ENCODE measurements at places on chromosomes 6 and 20.

DNA sequence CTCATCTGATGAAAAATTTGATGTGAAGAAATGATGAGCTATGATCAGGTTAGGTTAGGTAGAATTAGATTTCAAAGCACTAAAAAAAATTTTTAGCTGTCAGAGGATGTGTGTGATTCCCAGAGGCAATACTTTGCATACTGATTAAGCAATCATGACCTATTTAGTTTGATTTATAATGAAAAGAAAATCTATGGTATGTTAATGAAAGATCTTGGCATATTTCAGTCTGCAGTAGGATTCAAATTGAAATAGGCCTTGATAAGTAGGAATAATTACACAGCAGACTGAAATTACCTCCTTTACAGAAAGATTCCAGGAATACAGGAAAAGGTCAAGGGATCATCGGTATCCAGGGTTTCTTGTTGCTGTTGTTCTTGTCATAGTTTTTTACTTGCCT, 69.3 kb downstream of the HDDC2 start:
- DNase-seq: no peak
- no peak overlapping the region for H3K27ac ChIP-seq
- H3K36me3 ChIP-seq: no peaks in the 10 kb centered on the region
- no peak overlapping the region for H3K4me3 ChIP-seq
- no peaks in the 10 kb centered on the region for H3K4me1 ChIP-seq
- H3K27me3 ChIP-seq: no peaks in the 10 kb centered on the region

DNA sequence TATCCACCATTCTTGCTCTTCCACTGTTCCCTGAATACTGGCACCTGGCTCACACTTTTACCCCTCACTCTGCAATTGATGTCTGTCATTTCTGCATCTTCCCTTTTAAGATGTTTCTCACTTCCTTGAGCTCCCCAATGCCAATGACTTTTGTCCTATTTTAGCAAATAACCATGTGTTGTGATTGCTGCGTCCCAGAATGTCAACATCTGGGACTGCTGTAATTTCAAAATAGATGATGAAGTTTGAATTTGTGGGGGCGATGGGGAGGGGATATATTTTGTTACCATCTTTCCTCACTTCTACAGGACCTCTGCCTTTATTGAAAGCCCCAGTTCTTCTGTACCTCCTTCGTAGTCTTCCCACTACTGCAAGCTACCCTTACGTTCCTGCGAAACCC, 40.0 kb upstream of the ADGRF5 start:
- no peaks in the 10 kb centered on the region for H3K4me1 ChIP-seq
- no peak overlapping the region for H3K4me3 ChIP-seq
- H3K27me3 ChIP-seq: no peaks in the 10 kb centered on the region
- H3K27ac ChIP-seq: no peak overlapping the region
- DNase-seq: no peak
- H3K36me3 ChIP-seq: no peaks in the 10 kb centered on the region

DNA sequence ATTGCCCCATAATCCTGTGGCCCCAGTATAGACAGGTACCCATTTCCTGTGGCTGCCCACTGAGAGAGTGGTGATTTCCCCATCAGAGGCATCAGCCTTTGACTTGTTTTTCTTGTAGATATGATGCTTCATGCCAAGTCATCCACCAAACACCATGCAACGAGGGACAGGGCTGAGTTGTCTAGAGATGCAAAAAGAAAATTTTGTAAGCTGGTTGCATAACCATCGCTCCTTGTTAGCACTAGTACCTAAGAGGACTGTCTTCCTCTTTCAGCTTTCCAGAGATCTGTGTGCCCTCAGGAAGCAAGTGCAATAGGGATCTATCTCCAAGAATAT, 166.8 kb downstream of the BCAS1 start:
- H3K4me3 ChIP-seq: no peak overlapping the region
- no peaks in the 10 kb centered on the region for H3K36me3 ChIP-seq
- DNase-seq: no peak
- H3K4me1 ChIP-seq: no peaks in the 10 kb centered on the region
- H3K27ac ChIP-seq: no peak overlapping the region
- no peaks in the 10 kb centered on the region for H3K27me3 ChIP-seq

- no peaks in the 10 kb centered on the region for H3K27me3 ChIP-seq
- H3K27ac ChIP-seq: no peak overlapping the region
- DNase-seq: no peak
- H3K4me3 ChIP-seq: no peak overlapping the region
- H3K36me3 ChIP-seq: no peaks in the 10 kb centered on the region
Observed at GRCh38 chr6:4637691-4638433, 138.3 kb upstream of the CDYL start.

- DNase-seq: peak; percentile 71
- H3K4me3 ChIP-seq: no peak overlapping the region
- H3K27me3 ChIP-seq: no peaks in the 10 kb centered on the region
- H3K36me3 ChIP-seq: no peaks in the 10 kb centered on the region
- H3K27ac ChIP-seq: peak overlapping the region; percentile 43
- H3K4me1 ChIP-seq: peaks cover 4% of the 10 kb centered on the region
Observed at GRCh38 chr20:58054780-58055373, 173.6 kb downstream of the ANKRD60 start.

GRCh38 chr6:157047951-157048350, 270.8 kb downstream of the ARID1B start:
- H3K4me1 ChIP-seq: peaks cover 4% of the 10 kb centered on the region
- H3K27ac ChIP-seq: no peak overlapping the region

DNA sequence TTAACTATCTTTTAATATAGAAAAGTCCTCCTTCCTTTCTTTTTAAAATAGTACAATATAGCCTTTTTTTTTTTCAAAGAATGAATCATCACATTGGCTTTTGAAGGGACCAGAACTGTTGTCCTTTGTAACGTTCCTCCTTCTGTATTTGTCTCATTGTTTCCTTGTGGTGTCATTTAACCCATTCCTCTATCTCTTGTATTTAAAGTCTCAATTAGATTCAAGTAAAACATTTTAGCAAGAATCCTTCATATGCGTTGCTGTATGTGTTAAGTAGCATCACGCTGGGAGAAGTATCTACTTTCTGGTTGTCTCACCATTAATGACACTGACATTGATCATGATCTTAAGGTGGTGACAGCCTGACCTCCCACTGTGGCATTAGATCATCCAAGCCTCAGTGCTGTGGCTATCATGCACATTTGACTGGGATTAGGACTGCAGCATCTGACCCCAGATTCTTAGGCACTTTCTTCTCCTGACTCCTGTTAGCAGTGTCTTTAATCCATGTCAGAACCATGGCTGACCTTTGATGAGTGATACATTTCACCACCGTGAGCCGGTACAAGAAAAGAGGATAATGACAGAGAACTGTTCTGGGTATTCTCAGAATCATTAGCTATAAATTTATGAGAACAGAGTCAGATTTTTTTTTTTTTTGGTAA, 67.5 kb upstream of the TFB1M start:
- no peaks in the 10 kb centered on the region for H3K4me1 ChIP-seq
- H3K4me3 ChIP-seq: no peak overlapping the region
- no peak overlapping the region for H3K27ac ChIP-seq
- no peaks in the 10 kb centered on the region for H3K36me3 ChIP-seq

DNA sequence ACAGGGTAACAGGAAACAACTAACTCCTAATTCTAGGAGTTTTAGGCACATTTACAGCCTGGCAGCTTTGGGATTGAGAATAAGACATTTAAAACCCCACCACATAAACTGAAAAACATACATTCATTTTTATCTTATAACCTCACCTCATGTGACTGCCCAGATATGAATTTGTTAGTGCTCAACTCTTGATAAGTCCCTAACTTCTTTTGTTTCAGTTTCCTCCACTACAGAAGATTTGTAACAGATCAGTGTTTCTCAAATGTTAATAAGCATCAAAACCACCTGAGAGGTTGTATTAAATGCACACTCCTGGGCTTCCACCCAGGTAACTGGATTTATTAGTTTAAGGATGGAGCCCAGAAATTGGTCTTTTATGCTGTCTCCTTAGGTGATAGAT, 190.1 kb upstream of the ARID1B start:
- DNase-seq: no peak
- H3K4me1 ChIP-seq: no peaks in the 10 kb centered on the region
- H3K4me3 ChIP-seq: no peak overlapping the region
- H3K36me3 ChIP-seq: no peaks in the 10 kb centered on the region

DNA sequence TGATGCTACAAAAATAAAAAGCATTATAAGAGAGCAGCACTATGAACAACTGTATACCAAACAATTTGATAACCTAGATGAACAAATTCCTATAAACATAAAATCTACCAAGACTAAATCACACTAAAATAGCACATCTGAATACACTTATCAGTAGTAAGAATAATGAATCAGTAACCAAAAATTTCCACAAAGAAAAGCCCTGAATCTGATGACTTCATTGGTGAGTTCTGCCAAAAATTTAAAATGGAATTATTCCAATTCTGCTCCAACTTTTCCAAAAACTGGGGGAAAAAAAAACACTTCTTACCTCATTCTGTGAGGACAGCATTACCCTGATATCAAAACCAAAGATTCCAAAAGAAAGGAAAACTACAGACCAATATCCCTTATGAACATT, 206.2 kb downstream of the WDR27 start:
- no peak overlapping the region for H3K27ac ChIP-seq
- no peak for DNase-seq
- H3K27me3 ChIP-seq: no peaks in the 10 kb centered on the region
- no peak overlapping the region for H3K4me3 ChIP-seq
- no peaks in the 10 kb centered on the region for H3K4me1 ChIP-seq
- H3K36me3 ChIP-seq: no peaks in the 10 kb centered on the region

GRCh38 chr6:1757131-1757530, 147.4 kb downstream of the FOXC1 start:
- H3K36me3 ChIP-seq: no peaks in the 10 kb centered on the region
- H3K27me3 ChIP-seq: no peaks in the 10 kb centered on the region
- no peak overlapping the region for H3K27ac ChIP-seq
- DNase-seq: no peak

DNA sequence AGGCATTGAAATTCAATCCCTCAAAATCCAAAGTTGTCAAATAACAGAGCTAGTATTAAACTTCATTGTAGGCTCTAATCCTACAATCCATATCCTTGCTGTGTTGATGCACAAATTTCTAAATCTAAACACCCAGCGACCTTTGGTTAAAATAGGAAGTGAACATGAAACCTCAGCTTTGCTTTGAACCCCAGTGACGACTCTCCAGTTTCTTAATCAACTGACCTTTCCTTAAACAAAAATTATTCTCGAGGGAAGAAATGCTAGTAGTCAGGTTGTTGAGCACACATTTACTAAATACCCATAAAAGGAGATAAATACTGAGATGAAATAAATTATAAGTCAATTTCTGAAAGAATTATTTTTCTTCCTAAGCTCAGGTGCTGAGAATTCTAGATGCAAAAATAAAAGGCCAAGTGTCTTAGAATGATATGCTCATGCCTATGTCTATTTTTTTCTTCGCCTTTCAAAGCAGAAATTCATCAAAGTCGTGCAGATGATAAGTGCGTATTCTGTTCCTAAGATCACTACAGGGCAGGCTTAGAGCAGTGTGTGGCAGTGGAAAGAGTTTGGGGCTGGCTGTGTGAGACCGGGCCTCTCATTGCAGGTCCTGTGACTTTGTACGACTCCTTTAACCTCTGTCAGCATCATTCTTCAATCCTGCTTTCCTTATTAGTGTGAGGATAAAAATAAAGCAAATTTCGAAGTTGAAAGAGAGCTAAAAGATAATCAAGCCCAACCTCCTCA, 208.7 kb downstream of the PRL start:
- H3K27me3 ChIP-seq: no peaks in the 10 kb centered on the region
- no peaks in the 10 kb centered on the region for H3K36me3 ChIP-seq
- H3K27ac ChIP-seq: no peak overlapping the region
- H3K4me3 ChIP-seq: no peak overlapping the region
- DNase-seq: no peak
- no peaks in the 10 kb centered on the region for H3K4me1 ChIP-seq

DNA sequence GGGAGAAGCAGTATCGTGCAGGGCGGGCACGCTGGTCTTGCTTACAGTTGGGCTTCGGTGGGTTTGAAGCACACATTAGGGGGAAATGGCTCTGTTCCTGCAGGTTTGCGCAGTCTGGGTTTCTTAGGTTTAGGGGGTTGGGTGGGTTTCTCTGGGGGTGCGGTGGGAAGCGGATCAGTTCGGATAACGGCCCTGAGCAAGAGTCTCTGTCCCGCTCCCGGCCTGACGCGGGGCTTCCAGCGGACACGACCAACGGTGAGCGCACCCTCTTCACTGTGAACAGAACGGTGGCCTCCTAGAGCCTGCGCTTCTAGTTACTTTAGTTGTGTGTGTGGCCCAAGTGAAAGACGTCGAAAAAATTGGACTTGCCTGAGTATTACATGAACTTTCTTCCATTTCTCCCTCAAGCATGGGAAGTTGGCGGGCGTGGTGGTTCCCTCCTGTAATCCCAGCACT, 635 bp upstream of the ELOVL2 start:
- no peak for DNase-seq
- no peak overlapping the region for H3K27ac ChIP-seq
- H3K27me3 ChIP-seq: no peaks in the 10 kb centered on the region
- no peaks in the 10 kb centered on the region for H3K36me3 ChIP-seq

DNA sequence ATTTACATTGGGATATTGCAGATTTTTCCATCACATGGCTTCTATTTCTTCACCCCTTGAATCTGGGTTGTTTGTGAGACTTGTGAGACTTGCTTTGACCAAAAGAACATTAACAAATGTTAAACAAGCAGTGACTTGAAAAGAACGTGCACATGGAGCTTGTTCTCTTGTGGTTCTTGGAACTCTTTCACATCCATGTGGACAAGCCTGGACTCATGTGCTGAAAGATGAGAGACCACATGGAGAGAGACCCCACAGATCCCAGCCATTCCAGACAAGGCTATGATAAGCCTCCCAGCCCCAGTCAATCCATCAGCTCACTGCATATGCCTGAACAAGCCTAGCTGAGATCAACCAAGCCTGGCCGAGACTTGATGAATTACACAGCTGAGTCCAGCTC, 1365.7 kb upstream of the GJE1 start:
- no peak for DNase-seq
- H3K36me3 ChIP-seq: no peaks in the 10 kb centered on the region
- H3K27ac ChIP-seq: no peak overlapping the region

- H3K4me3 ChIP-seq: no peak overlapping the region
- no peak overlapping the region for H3K27ac ChIP-seq
- no peaks in the 10 kb centered on the region for H3K4me1 ChIP-seq
- no peaks in the 10 kb centered on the region for H3K27me3 ChIP-seq
Observed at GRCh38 chr20:53834062-53834442, 236.3 kb downstream of the BCAS1 start.

DNA sequence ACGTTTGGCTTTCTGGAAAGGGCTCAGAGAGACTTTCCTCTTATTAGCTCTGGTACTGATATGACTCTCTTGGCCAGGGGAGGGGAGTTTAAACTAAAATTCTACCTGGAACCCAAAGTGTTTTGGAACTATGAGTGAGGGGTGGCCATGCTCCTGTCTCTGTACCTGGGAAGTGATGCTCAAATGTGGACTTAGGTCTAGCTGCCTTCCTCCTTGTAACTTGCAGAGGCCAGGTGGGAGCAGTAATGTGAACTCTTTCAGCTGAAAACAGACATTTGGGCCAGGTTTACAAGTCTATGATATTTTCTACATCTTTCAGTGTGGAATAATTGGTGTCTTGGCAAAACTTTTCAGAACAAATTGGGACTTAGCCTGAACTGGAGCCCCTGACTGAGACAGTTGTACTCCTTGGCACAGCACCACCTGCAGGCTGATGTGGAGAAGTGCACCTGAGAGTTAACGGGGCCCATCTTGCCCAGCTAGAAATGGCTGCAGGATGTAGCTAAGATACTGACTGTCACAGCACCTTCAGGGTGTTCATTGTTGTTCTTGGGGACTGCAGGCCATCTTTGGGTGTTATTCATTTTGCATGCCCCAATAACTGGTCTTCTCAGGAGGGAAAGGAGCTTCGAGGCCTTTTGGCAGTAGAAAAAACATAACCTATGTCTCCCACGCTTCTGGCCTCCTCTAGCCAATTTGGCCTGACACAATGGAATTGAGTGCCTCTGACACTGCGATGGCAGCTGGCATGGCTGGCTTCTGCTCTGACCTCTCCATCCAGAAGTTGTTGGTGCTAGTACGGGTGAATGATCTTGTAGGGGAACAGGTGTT, 37.1 kb downstream of the CD109 start:
- no peaks in the 10 kb centered on the region for H3K27me3 ChIP-seq
- H3K4me3 ChIP-seq: no peak overlapping the region
- H3K27ac ChIP-seq: no peak overlapping the region
- peak; percentile 58 for DNase-seq

Data from prostate gland (tissue), 2 donors.